Fibroblast of pulmonary artery (primary cell): ENCODE measurements at places on chromosomes 2 and 18.

DNA sequence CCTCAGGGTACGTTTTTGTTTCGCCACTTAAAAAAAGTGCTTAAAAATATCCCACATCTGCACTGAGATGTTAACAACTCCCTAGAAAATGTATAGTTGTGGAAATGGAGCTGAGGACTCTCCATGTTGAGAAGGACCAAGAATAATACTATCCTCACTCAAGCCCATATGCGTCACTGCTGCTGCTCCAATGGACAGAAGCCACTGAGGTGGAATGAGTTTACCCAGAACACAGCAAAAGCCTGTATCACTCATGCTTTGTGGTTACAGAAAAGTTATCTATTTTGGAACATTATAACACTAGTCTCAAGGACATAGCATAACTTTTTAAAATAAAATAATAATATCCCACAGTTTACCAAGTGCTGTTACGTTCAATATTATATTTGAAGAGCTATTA is 31.9 kb downstream of the DSC3 start:
- no peak for DNase-seq

DNA sequence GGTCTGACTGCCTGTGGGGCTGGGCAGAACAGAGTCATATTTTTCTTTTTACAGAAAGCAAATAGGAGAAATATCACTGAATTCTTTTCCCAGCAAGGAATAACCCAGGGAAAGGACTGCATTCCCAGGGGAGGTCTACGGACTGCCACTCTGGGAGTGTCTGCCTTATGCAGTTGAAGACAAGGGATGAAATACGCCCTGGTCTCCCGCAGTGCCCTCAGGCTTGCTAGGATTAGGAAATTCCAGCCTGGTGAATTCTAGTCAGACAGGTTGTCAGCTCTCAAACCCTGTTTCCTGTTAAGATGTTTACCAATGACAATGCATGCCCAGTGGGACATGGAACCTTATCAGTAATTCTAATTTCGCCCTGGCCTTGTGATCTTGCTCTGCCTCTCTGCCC is 30.3 kb upstream of the PDK1 start:
- no peak for DNase-seq

- DNase-seq = peak; percentile 37
These were observed 364.8 kb downstream of the TGIF1 start for GRCh38 chr18:3814816-3815215.

DNA sequence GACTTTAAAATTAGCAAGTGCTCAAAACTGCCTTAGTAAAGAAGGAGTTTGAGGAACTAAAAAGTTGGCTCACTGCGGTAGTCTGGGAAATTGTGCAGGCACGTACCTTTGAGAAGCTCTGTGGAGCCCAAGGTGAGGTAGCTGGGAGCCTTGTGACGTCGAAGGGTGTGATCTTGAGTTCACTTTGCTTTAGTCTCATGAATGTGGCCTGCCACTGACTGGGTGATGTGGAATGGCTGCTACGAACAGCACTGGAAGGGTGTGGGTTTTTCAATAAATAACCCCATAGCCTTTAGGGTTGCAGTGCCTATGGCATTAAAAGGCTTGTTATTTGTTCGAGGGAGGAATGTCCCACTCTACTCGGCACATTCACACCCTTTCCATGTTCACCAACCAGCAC is 312.3 kb downstream of the PRKCE start:
- no peak for DNase-seq

GRCh38 chr2:70503896-70504295 is 49.7 kb downstream of the TGFA start:
- DNase-seq = no peak

- DNase-seq = peak; percentile 4
These were observed 360.2 kb downstream of the FSIP2 start for GRCh38 chr2:186098821-186099220.

DNA sequence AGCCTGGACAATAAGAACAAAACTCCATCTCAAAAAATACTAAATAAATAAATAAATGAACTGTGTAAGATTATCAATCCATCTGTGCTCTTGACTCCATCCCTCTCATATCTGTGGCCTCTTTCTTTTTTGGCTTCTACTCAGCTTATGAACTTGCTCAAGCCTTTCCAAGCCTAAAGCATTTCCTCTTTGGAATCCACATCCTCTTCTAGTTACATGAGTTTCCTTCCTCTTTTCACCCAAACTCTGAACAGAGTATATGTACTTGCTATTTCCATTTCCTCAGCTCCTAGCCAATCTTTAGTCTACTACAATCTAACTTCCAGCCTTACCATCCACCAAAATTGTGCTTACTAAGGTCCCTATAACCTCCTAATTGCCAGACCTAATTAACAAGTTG is 2.5 kb upstream of the DNAJC10 start:
- peak; percentile 42 for DNase-seq

DNA sequence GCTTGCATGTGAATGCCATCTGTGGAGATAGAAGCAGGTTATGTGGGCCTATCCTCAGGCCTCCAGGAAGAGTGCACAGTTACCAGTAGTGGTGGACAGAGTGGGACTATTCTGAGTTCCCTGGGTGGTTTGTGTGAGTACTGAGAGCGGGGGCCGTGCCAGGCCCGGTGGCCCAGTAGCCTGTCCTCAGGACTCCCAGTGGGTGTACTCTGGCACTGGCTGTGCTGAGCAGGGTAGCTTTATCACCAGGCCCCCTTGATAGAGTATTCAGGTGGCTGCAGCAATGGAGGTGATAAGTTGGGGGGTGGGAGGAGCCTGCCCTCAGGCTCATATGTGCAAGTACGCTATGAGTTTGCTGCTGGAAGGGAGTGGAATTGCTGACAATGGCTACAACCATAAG is 979.0 kb upstream of the PIK3C3 start:
- DNase-seq = no peak

DNA sequence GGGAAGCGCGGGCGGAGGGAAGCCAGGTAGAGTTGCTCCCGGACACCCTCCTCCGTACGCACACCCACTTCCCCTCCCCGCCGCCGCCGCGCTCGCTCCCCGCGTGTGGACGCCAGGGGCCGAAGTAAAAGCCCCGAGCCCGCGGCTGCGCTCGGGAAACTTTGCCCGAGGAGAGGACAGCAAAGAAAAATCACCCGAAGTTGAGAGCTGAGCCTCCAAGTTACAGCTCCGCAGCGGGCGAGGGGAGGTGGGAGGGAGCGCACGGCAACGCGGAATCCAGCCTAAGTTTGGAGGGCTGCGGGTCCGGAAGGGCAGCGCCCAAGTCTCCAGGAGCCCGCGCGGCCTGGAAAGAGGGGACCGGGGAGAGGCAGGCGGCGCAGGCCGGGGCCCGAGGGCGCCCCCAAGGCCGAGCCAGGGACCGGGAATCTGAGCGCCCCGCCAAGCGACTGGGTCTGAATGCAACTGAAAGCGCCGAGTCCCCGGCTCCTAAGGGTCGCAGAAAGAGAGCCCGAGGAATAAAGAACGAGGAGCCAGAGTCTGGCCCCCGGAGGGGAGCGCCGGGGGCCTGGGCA is 706 bp upstream of the BCL11A start:
- DNase-seq = no peak

- no peak for DNase-seq
These were observed 140.3 kb upstream of the RASGRP3 start for GRCh38 chr2:33336036-33336625.

GRCh38 chr2:54724560-54725342 is 1.3 kb downstream of the EML6 start:
- no peak for DNase-seq

DNA sequence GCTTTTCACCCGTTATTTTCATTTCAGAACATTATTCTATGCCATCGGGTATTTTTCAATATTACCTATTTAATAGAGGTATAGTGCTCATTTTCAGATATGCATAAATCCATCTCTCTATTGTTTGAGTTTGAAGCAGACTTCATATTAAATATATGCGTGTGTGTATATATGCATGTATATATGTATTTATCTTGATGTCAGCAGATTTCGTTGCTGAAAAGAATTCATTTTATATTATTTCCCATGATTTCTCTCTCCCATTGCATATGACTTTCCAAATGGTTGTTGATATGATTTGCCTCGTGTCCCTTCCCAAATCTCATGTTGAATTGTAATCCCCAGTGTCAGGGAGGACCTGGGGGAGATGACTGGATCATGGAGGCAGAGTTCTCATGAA is 28.6 kb upstream of the COPS8 start:
- no peak for DNase-seq

DNA sequence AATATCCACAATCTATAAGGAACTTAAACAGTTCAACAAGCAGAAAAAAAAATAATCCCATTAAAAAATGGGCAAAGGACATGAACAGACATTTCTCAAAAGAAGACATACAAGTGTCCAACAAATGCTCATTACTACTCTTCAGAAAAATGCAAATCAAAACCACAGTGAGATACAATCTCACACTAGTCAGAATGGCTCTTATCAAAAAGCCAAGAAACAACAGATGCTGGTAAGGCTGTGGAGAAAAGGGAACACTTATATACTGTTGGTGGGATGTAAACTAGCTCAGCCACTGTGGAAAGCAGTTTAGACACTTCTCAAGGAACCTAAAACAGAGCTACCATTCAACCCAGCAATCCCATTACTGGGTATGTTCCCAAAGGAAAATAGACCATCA is 7.2 kb upstream of the CRYGB start:
- DNase-seq = no peak

GRCh38 chr2:113282747-113283533 is 4.2 kb upstream of the PAX8 start:
- no peak for DNase-seq

GRCh38 chr2:64658269-64658668 is 4.6 kb upstream of the SERTAD2 start:
- no peak for DNase-seq

DNA sequence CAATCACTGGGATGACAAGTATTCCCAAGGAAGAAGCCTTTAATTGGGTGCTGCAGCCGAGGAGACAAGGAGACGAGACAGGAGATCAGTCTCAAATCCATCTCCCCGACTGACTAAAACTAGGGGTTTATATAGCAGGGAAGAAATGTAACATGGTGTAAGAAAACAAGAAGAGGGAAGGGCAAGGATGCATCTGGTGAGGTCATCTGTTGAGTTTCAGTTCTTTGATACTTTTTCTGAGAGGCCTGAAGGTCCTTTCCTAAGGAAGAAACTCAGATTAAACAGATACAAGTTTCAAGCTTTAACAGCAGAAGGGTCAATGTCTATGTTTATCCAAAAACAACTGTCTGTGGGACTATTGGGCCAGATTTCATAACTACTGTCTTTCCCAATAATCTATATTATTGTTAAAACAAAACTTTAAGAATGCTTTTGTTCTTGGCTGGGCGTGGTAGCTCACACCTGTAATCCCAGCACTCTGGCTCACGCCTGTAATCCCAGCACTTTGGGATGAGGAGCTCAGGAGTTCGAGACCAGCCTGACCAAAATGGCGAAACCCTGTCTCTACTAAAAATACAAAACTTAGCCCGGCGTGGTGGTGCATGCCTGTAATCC is 2.5 kb upstream of the PDCL3 start:
- DNase-seq = no peak

- DNase-seq = no peak
These were observed 13.2 kb downstream of the KCTD18 start for GRCh38 chr2:200496696-200497095.

DNA sequence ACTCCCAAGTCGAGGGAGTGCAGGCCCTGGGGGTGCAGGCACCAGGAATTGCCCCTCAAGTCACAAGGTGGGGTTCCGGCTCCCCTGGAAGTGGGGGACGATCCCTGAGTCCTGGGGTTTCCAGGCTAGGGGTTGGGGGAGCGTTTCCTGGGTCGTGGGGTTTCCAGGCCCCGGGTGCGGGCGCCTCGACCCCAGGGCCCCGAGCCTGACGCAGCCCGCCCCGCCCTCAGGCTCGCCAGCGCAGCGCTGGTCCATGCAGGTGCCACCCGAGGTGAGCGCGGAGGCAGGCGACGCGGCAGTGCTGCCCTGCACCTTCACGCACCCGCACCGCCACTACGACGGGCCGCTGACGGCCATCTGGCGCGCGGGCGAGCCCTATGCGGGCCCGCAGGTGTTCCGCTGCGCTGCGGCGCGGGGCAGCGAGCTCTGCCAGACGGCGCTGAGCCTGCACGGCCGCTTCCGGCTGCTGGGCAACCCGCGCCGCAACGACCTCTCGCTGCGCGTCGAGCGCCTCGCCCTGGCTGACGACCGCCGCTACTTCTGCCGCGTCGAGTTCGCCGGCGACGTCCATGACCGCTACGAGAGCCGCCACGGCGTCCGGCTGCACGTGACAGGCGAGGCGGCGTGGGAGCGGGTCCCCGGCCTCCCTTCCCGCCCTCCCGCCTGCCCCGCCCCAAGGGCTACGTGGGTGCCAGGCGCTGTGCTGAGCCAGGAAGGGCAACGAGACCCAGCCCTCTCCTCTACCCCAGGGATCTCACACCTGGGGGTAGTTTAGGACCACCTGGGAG is 12.0 kb downstream of the SIGLEC15 start:
- DNase-seq = peak; percentile 66

- DNase-seq = no peak
These were observed 4.3 kb upstream of the TFCP2L1 start for GRCh38 chr2:121289271-121289670.

DNA sequence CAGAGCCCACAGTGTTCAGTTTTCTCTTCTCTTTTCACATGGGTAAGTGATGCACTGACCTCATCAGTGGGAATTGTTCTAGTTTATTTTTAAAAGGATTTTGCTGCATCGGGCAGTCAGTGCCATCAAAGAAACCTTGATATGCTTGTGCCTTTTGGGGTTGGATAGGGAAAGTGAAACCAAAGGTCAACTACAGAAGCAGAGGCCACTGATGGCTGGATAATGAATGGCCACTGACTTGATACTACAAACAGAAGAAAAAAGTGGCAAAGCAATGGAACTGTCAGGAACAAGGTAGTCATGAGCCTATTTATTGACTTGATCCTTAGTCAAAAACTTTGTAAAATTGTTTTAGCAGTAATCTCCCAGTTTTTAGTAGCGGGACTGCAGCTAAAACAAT is 636.3 kb upstream of the ZEB2 start:
- no peak for DNase-seq

DNA sequence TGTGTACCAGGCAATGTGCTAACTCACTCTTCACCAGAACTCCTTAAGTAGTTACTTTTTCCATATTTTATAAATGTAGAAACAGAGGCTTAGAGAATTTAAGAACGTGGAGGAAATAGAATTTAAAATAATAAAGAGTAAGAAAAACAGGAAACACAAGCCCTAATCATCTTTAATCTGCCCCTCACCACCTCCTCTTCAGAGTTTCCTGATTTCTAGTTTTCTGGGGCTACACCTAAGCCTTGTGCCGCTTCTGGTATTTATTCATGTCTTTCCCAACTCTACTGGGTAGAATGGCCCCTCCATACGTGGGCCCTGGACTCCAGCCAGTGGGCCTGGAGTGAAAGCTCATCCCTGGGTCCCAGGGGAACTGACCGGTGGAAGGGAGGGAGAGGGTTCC is 85.4 kb downstream of the RTN4 start:
- DNase-seq = no peak

- peak; percentile 62 for DNase-seq
These were observed 62.9 kb downstream of the RPL31 start for GRCh38 chr2:101064868-101065549.

- DNase-seq = no peak
These were observed 8.8 kb upstream of the ITGB6 start for GRCh38 chr2:160208655-160209515.
